Hindlimb muscle (tissue), 1 donor: ENCODE measurements at places on chromosomes 16 and 17.

DNA sequence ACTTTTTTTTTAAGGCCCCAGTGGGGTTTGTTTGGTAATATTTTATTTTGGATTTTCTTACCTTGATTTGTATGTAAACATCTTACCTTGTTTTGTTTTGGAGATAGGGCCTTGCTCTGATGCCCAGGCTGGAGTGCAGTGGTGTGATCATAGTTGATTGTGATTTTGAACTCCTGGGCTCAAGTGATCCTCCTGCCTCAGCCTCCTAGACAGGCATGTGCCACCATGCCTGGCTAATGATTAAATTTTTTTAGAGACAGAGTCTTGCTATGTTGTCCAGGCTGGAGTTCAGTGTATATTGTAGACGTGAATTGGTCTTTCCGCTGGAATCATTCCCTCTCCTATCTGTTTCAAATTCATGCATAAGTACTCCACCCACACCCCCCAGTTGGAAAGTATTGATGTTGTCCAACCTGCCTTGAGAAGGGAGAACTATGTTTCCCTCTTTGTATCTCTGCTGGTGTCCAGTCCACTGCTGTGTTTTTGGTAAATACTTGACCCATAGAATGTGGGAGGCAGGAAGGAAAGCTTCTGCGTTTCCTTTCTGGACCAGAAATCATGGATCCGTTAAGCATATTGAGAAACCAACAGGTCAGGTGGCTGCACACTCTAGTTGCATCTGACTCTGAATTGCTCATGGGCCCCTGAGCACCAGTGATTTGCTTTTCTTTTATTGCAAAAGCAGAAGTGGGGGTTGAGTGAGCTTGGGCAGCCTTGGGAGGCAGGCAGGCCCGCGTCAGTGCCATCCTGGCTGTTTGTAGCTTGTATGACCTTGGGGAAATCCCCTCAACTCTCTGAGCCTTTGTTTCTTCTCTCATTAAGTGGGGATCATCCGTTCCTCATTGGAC, 25.0 kb downstream of the RMI2 start:
- DNase-seq, result no peak

- peak; percentile 52 for DNase-seq
Observed at GRCh38 chr17:38454532-38454931, 26.3 kb downstream of the ARHGAP23 start.

- DNase-seq, result peak; percentile 78
Observed at GRCh38 chr17:42895185-42895555, 5.4 kb upstream of the G6PC1 start.

GRCh38 chr17:68347380-68347779, 56.1 kb downstream of the ARSG start:
- DNase-seq, result no peak

GRCh38 chr16:63617047-63617989, 1504.5 kb downstream of the CDH11 start:
- no peak for DNase-seq

GRCh38 chr17:49748791-49749190, 15.1 kb downstream of the FAM117A start:
- no peak for DNase-seq

GRCh38 chr17:75878174-75878998, at the start of gene TRIM47:
Gene TRIM47, minus strand, starts transcription at chr17:75878581. Its CDS starts 33 bp downstream, at chr17:75878548.
- DNase-seq, result peak; percentile 81

GRCh38 chr17:79781012-79781650, 3.2 kb downstream of the CBX2 start:
- DNase-seq, result no peak
